ENCODE measurements at places on chromosomes 11 and 22.

GRCh38 chr11:69152733-69153421 is 2.9 kb upstream of the SMIM38 start:
- no peak for DNase-seq

DNA sequence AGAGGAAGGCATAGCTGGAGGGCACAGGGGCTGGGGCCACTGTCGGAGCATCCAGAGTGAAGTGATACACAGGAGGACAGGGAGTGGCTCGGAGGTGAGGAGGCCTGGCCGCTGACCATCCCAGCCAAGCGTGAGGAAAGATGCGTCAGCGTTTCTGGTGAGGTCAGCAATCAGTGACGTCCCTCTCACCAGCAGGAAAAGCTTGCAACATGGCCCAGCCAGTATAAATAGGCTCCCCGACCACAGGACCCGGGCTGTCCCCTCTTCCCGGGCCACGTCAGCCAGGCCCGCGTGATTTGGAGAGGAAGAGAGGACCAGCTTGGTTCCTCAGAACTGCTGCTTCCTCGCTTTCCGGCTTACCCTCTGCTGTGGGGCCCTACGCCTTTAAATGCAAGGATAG is 4.2 kb upstream of the OSM start:
- peak; percentile 80 for DNase-seq

DNA sequence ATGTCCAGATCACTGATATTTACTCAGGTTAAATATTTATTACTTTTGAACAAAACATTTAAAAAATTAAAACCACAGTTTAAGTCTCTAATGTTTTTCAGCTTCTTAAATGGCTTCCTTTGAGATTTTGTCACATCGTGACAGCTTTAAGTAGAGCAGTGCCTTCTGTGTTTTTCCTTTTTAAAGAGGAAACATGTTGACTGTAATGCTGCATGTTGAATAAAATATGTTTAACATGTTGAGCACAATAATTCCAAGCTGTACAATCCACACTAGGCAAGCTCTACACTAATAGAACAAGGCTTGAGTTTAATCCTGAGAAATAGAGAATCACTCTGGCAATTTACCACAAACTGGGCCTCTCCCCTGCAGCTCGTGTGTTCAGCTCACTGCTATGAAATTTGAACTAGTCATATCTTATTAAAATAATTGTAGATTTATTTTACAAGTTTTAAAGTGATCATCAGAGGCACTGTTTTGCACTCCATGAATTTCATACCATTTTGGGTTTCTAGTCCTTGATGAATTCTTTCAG is 368.3 kb downstream of the SOX6 start:
- DNase-seq = no peak

DNA sequence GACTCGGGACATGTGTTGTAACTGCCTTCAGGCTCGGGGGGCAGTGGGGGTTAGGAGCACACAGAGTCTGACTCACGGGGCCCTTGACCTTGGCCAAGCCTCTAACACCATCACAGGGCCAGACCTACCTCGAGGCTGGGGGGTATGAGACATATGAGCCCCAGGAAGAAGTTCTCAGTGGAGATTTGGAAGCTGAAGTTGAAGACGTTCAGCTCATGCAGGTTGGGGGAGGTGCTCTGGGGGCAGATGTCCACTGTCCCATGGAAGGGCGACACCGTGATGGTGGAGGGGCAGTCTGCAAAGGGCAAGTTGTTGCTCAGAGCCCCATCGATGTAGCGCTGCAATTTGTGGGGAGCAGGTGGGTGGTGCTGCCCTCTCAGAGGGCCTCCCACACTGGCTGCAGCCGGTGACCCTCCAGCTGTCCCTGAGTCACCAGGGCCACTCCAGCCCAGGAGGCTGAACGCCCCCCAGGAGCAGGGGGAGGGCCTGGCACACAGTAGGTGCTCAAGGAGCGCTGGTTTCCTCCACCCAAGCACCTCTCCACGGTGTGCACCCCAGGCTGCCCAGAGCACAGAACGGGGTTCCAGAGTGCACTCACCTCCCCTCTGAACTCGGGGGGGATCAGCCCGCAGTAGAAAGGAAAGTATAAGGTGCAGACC is 2.5 kb downstream of the PNPLA5 start:
- no peak for DNase-seq

- peak; percentile 82 for DNase-seq
These were observed at the start of gene SFI1 for GRCh38 chr22:31496007-31496734. TSS of gene SFI1 (plus strand) at chr22:31496536. CDS start at chr22:31508285, 11,749 bp downstream.

DNA sequence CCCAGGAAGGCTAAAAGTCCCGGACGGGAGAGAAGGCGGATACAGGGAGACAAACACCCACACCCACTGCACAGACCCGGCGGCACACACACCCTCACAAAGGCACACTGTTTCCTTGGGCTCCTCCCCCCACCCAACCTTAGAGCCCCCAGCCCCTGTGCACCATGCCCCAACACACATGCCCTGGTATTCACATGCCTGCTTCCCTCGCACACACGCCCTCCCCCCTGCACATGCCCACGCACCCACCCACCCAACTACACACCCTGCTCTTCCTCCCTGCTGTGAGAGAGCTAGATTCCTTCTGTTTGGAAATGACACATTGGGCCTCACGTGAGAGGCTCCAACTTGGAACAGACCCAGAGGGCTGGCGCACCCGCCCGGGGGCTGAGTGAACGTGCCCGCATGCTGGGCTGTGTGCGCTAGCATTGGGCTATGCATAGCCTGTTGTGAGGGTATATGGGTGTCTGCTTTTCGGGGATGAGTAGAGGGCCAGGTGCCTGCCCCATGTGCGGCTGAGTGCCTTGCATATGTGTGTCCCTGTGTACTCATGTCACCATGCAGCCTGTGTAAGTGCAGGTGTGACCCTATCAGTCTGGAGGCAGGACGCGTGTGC is 518 bp upstream of the CHRM1 start:
- DNase-seq = no peak

DNA sequence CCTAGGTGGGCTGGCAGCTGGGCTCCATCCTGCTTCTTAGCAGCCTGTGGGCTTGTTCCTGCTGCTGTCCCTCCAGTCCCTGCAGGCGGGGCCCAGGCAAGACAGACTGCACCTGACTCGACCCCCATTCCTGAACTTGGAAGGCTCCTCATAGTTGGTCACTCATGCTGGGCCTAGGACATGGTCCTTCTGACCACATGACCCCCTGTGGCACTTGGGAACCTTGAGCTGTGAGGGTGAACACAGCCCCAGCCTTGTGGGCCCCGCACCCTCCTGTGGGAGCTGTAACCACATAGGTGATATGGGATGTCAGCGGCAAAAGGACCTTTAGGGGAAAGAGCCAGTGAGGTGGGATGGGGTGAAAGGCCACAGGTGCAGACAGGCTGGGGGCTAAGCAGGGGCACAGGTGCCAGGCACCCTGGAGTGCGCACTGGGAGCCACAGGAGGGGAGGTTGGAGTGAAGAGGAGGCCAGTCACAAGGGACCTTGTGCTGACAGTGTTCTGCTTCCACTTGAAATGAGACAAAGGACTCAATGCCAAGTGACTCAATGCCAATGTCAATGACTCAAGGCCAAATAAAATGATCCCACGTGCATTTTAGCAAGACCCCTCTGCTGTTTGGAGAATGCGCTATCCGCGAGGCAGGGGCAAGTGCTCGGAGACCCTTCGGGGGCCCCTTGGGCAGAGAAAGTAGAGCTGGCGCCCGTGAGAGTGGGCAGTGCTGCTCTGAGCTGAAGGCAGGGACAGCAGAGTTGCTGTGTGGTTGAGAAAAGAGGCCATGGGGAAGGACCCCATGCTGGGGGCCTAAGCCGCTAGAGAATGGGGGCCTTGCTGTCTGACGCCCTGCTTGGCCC is 90.7 kb downstream of the MORC2 start:
- no peak for DNase-seq

DNA sequence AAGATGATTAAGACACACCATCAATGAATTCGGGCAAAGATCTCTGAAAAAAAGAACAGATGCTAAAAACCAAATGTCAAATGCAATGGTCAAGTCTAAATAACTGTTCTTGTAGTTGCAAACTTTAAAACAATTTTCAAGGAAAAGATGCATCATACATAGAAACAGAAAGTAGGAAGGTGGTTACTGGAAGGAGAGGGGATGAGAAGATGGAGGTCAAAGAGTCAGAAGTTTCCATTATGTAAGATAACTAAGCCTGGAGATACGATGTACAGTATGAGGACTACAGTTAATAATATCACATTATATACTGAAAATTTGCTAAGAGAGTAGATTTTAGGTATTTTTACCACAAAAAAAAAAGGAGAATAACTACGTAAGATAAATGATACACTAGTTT is 27.1 kb downstream of the CWF19L2 start:
- no peak for DNase-seq

DNA sequence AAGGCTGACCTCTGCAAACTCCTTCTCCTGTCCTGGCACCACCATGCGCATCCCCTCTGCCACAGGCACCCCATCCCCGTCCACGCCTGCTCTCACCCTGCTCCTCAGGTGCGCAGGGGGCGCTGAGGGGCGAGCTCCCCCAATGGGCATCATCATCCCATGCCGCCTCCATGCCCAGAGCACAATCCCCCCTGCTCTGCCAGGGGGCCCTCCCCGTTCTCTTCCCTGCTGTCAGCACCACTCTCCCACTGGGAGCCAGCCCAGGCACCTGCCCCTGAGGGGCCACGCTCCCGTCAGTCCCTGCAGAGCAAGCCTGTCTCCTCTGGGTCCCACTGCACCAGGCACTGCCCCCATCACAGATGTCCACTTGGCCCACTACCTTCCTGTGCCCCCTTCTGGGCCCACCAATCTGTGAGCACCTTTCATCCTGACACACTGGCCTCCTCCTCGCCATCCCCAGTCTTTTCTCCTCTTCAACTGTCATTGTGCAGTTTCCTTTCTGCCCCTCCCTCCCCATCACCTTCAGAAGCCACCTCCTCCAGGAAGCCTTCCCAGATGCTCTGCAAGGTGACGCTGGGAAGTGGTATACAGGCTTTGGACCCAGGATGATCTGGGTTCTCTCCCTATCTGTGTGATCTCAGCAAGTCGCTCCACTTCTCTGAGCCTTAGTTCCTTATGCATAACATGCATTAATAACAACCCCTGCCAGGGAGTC is 62.6 kb downstream of the CYTH4 start:
- DNase-seq = no peak

GRCh38 chr11:73139476-73140198 is 2.5 kb downstream of the FCHSD2 start:
- DNase-seq = no peak

DNA sequence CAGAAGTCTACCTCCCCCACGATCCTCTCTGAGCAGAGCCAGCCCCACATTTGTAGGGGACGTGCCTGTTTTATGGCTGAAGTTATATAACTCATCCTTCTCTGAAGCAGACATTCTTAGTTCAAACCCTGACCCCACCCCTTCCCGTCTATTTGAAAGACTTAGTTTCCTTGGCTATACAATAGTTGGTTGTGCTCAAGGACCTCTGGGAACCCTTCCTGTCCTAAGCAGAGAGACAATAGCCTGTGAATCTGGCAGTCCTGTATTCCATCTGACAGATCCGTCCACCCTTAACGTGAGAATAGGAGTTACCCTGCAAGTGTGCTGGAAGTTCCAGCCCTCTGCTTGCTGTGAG is 75.2 kb downstream of the MN1 start:
- no peak for DNase-seq

- DNase-seq = no peak
These were observed 37.3 kb downstream of the C11orf58 start for GRCh38 chr11:16775614-16776283.

DNA sequence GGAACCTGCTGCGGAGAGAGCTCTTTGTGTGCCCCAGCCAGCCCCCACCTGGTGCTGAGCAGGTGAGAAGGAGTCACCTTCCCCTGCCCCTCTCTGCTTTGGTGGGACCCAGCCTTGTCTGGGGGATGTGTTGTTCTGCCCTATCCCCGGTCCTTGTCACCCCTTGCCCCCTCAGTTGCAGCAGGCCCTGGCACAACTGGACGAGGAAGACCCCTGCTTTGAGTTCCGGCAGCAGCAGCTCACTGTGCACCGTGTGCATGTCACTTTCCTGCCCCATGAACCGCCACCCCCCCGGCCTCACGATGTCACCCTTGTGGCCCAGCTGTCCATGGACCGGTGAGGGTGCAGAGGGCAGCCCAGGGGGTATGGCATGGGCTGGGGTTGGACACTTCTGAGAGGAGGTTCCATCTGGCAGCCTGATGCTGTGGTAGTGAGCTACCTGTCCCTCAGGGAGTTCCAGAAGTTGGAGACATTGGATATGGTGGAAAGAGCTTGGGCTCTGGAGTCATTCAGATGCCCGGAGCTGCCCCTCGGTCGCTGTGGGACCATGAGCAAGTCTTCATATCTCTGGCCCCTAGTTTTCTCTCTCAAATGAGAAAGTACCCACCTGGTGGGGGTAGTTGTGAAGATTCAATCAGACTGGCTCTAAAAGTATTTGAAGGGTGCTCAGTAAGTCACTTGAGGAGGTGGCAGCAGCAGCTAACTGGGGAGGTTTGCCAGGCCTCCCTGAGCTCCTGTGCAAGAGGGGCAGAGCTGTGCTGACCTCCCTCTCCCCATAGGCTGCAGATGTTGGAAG is 4.3 kb downstream of the LARGE2 start:
- no peak for DNase-seq

- no peak for DNase-seq
These were observed 22.7 kb upstream of the YPEL1 start for GRCh38 chr22:21758091-21758864.

DNA sequence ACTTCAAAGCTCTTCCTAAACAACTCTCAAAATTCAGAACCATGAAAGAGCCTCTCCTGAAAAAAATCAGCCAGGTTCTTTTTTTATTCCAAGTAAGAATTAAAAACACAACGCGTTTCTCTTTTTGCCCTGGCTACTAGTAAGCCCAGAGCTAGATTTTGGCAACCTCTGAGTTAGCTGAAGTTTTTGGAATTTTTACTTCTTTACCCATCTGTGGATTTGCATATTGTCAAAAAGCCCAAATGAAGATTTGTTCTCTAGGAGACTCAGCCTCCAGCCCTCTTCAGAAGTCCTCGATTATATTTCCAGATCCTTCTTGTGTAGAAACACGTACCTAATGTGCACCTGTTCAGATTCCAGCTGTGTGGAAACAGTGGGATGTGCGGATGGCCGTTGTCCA is 517.9 kb downstream of the TBC1D22A start:
- no peak for DNase-seq

- DNase-seq = no peak
These were observed 19.3 kb upstream of the BRSK2 start for GRCh38 chr11:1370186-1371025.

GRCh38 chr11:122177238-122177637 is 61.2 kb upstream of the BLID start:
- DNase-seq = no peak

- no peak for DNase-seq
These were observed at the start of gene MIOX for GRCh38 chr22:50486561-50487289. TSS of gene MIOX (plus strand) at chr22:50486859. CDS start at chr22:50486898, 39 bp downstream.

GRCh38 chr11:71309611-71310010 is 57.2 kb upstream of the SHANK2 start:
- no peak for DNase-seq

DNA sequence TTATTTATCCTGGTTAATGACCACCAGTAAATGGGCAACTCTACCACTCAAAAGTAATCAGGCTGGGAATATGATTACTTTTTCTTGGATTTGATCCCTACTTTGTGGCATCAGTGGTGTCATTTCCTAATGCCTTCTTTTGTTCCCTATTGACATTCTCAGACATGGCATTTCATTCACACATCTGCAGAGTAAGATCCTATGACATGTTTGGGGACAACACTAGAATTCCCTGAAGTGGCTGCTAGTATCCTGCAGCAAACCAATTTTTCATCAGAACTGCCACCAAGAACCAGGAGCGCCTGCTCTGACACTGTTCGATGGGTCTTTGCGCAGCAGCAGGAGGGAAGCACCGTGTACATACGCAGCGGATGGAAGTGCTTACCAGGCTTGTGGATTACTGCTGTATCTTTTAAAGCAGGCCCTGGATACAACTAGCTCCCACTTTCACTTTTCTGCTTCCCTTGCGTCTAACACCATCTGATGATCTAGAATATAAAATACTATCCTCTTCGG is 97.7 kb downstream of the LARGE2 start:
- no peak for DNase-seq

- no peak for DNase-seq
These were observed 32.6 kb downstream of the KIAA0930 start for GRCh38 chr22:45207981-45208664.
